ENCODE measurements at places on chromosomes 1 and 21. TPM values are rescaled to one million over a fixed set of nuclear protein-coding genes. Genes with fewer than 3 reads are reported as not detected.

GRCh38 chr1:55339681-55340080, 124.5 kb upstream of the USP24 start:
- H3K36me3 ChIP-seq, result peaks cover 4% of the 10 kb centered on the region
- no peak for DNase-seq
- H3K27me3 ChIP-seq, result peaks cover 3% of the 10 kb centered on the region
- no peaks in the 10 kb centered on the region for H3K4me1 ChIP-seq
- H3K27ac ChIP-seq, result no peak overlapping the region

GRCh38 chr1:27682351-27682944, 10.5 kb upstream of the IFI6 start:
- H3K36me3 ChIP-seq, result peaks cover 9% of the 10 kb centered on the region
- no peak for DNase-seq
- H3K27me3 ChIP-seq, result peaks cover 5% of the 10 kb centered on the region

DNA sequence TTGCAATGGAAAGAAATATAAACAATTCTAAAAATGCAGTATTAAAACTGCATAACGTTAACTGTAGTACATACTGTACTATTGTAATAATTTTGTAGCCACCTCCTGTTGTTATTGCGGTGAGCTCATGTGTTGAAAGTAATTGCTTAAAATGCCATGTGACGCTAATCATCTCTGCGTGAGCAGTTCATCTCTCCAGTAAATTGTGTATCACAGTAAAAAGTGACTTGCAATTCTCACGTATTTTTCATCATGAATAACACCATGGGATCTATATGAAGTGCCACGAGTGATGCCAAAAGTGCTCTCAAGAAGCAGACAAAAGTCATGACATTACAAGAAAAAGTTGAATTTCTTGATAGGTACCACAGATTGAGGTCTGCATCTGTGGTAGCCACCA, 82.4 kb upstream of the CYYR1 start:
- DNase-seq, result no peak
- H3K4me3 ChIP-seq, result no peak overlapping the region
- no peaks in the 10 kb centered on the region for H3K27me3 ChIP-seq
- H3K36me3 ChIP-seq, result peaks cover 3% of the 10 kb centered on the region

DNA sequence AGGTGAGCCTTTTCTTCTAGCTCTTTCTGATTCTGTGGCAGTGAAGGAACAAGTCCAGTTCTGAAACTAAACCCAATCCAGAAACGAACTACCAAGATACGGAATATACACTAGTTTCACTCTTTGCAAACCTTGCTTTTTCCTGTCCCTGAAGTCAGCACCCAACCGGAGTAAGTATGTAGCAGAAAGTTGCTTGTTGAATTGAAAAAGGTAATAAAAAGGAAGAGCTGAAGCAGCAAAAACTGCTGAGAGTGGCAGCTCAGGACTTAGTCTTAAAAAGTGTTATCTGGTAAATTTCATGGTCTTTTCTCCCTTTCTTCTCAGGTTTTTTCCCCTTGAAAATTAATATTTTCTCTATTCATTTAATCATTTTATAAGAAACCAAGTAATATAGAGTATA, 9.4 kb upstream of the NT5C1A start:
- H3K27ac ChIP-seq, result no peak overlapping the region
- no peak overlapping the region for H3K4me3 ChIP-seq
- H3K36me3 ChIP-seq, result peaks cover 1% of the 10 kb centered on the region
- no peaks in the 10 kb centered on the region for H3K4me1 ChIP-seq
- H3K27me3 ChIP-seq, result peaks cover 85% of the 10 kb centered on the region
- no peak for DNase-seq

The GUCA2B gene
- total RNA-seq, result 1.3 TPM

Measured in progenitor cell of endocrine pancreas (in vitro differentiated cells).